ENCODE measurements at places on chromosomes 6 and 20.

DNA sequence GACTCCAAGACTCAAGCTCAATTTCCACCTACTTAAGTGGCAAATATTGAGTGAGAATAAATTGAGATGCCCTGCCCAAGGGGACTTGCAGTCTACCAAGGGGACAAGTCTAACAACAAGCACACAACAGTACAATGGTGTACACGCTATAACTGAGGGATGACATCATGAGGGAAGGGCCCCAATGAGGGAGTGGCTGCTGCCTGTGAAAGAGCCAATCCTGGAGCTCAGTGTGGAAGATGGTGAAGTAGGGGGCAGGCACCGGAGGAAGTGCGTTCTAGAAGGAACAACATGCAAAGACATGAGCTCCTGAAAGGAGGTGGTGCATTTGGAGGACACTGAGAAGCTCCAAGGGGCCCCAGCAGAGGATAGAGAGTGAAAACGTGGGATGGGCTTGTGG is 46.9 kb upstream of the ARMH2 start:
- DNase-seq = no peak

GRCh38 chr6:22082218-22082617 is 214.6 kb downstream of the PRL start:
- no peak for DNase-seq

- no peak for DNase-seq
These were observed 47.2 kb downstream of the FILIP1 start for GRCh38 chr6:75446241-75446880.

DNA sequence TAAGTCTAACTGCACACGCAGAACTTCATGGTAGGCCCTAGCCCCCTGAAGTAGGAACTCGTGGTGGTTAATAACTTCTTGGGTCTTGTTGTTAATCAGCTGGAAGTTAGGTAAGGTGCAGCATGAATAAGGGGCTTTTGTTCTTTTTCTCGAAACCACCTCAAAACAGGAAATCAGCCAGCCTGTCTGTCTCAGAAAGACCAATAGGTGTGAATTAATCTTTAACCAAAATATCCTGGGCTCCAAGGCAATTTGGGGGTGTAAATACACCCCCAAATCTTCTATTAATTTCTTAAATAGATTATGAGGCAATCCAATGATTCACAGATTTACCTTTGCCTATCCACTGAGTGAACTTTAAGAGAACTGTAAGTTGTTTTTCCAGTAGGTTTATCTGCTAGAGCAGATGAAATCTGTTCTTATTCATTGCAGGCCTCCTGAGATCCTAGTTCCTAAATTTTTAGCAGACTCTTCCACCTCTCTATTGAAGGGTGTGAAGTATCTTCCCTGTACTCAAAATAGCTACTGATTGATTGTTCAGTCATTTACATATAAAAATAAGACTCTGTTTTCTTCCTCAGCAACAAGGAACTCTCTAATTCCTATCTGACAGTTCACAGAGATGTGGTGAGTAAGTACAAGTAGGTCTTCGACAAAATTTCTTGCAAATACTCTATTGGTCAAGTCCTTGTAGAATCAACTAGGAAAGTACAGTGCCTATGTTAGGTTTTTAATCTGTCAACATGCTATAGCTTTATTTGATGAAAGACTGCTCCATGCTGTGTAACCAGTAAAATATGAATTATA is 427.1 kb upstream of the NOX3 start:
- no peak for DNase-seq

GRCh38 chr6:135012764-135013163 is 41.9 kb downstream of the HBS1L start:
- no peak for DNase-seq

GRCh38 chr6:158718461-158719046 is 68.7 kb downstream of the SYTL3 start:
- DNase-seq = peak; percentile 58

DNA sequence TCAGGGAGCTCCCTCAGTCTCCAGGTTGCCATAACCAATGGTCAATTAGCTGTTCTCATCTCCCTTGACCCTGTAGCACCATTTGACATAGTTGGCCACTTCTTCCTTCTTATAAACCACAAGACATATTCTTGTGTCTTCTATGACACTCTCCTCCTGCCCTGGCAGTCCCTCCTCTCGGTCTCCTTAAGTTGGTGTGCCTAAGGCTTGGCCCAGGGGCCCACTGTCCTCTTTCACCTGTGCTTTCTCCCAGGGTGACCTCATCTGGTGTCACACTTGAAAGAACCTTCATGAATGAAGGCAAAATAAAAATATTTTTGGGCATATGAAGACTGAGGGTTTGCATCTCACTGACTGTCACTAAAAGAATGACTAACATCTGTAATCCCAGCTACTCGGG is 9.7 kb upstream of the ADGRF5 start:
- no peak for DNase-seq

DNA sequence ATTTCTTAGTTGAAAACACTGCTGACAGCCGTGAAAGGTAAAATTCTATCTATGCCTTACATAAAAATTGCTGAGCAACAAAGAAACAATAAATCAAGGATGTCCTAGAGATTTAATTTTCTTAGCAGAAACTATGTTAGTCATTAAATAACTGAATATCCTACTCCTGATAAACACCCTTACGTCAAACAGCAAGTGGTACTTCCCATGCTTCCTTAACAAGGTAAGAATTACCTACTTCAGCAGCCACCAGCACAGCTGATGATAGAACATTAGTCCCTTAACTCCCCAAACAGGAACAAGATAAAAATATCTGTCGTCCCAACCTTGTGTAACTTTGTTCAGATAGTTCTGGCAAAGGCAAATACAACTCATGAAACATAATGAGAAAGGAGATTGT is 8.7 kb downstream of the SERPINB6 start:
- no peak for DNase-seq

GRCh38 chr6:64170316-64170715 is 534.7 kb downstream of the PHF3 start:
- no peak for DNase-seq

DNA sequence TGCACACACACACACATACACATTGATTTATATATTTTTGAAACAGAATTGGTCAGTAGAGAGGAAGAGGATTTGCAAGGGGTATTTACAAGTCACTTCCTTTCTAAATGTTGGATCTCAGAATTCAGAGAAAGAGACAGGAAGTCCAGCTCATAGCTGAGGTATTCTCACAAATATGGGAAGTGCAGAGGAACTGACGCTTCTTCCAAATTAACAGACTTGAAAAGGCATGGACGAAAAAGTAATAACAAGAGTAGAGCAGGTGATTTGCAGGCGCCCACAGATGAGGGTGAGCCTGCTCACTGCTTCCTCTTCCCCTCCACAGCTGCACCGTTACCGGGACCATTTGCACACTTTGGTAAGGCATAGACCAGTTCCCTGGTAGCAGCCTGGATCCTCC is 246.4 kb downstream of the PHACTR1 start:
- DNase-seq = peak; percentile 88

GRCh38 chr20:51439160-51439689 is 103.3 kb downstream of the NFATC2 start:
- no peak for DNase-seq

DNA sequence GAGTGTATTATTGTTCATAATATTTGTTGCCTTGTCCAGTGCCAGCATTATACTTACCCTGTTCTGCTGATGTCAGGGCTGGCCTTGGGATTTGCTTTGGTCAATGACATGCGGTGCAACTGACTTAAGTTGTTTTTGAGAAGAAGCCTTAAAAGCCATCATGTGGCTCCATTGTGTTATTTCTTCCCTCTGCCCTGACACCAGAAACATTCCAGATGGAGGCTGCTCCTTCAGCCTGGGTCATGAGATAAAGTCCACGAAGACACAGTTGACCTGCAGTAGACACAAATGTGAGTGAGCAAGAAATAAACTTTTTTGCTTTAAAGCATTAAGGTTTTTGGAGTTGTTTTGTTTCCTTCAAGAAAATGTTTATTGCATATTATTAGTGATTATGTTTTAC is 7.5 kb upstream of the HINT3 start:
- DNase-seq = no peak

GRCh38 chr6:3281631-3282475 is 23.1 kb downstream of the PSMG4 start:
- DNase-seq = no peak

DNA sequence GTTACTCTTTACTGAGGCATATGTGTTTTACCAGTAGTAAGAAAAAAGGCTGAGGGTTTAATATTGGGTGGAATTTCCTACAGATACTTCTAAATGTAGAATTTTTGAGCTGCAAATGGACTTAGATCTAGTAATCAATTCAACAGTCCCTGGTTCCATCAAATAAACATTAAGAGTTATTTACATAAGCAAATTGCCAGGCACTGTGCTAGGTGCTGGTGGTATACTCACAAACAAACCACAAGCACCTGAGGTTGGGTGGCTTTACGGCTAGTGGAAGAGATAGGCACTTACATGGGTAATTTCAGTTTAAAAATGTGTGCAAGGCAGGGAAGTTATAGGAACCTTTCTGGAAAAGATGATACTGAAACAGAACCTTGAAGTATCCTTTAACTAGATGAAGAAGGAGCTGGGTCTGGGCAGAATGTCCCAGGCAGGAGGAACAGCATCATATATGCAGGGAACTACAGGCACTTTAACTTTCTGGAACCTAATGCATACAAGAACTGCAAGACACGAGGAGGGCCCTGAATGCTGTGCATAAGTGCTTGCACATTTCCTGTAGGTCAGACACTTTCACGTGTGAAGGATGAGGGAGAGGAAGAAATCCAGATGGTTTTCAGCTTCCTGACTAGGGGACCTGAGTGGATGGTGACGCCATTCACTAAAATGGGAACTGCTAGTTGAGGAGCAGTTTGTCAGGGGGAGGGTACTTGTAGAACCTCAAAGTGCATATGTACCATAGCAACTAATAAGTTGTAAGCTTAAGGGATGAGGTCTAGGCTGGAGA is 4.5 kb downstream of the CCN6 start:
- peak; percentile 20 for DNase-seq

DNA sequence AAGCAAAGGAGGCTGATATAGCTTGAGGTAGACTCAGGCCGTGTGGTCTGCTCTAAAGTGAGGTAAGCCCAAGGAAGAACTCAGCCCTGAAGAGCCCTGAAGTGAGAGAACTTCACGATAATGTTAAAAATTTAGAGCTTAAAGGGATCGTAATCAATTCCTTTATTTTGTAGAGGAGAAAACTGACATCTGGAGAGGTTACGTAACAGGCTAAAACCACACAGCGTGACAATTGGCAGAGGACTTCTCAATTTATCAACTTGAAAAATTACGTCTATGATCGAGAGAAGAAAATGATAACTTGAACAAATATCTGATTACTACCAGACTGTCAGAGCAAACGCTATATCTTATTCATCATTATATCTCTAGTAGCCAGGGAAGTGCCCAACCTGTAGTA is 121.8 kb upstream of the FOXO3 start:
- peak; percentile 41 for DNase-seq

DNA sequence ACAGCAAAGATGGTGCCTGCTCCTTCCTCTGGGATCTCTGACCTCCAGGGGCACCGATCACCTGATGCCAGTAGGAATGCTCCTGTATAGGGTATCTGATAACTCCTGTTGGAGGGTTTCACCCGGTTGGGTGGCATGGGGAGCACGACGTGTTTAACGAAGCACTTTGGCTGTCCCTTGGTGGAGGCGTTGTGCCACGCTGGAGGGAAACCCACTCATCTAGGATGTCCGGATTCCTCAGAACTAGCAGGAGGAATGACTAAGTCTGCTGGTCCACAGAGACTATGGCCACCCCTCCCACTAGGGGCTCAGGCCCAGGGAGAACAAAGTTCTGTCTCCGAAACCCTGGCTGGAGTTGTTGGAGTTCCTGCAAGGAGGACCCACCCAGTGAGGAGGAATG is 1624.4 kb downstream of the GRIK2 start:
- DNase-seq = no peak

DNA sequence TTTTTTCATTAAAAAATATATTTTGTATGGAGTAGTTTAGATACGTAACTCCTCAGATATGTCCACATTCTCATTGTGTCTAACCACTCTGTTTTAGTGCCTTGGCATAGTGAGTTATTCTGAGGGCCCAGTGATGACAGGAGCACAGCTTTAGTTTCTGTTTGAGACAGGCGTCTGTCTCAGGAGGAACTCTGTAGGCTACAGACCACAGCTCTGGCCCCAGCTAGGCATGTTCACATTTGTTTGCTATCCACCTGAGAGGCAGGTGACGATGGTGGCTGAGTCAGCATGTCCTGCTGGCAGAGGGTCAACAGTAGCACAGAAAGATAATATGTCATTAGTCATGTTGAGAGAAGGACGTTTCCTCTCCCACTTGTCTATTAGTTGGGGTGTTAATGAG is 16.3 kb downstream of the LRRC1 start:
- no peak for DNase-seq

DNA sequence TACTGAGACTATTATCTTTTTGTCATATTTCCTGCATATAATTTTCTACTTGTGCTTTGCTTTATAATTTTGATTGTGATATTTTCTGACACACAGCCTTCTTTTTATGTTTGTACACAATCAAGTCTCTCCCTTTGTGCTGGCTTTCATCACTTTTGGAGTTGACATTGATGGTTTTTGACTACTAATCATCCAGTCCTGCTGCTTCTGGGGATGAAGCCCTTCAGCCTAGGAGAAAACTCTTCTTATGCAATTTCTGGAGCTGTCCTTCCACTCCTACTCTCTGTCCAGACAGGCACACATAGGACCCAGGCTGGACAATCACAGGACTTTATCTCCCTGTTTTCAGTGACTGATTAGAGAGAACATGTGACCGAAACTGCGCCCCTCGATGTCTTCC is 515.0 kb downstream of the KIF16B start:
- no peak for DNase-seq

DNA sequence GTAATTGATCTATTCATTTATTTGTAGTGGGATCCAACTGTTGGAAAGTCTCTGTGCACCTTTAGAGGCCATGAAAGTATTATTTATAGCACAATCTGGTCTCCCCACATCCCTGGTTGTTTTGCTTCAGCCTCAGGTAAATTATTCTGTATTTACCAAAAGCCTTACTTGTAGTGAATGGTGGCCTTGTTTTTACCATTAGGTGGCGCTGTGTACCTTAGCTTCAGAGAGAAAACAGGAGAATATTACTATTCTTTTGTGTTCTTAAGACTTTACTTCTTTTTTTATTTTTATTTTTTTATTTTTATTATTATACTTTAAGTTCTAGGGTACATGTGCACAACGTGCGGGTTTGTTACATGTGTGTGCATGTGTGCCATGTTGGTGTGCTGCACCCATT is 23.7 kb downstream of the PEX7 start:
- DNase-seq = peak; percentile 61

GRCh38 chr6:63928613-63929012 is 293.0 kb downstream of the PHF3 start:
- DNase-seq = no peak

DNA sequence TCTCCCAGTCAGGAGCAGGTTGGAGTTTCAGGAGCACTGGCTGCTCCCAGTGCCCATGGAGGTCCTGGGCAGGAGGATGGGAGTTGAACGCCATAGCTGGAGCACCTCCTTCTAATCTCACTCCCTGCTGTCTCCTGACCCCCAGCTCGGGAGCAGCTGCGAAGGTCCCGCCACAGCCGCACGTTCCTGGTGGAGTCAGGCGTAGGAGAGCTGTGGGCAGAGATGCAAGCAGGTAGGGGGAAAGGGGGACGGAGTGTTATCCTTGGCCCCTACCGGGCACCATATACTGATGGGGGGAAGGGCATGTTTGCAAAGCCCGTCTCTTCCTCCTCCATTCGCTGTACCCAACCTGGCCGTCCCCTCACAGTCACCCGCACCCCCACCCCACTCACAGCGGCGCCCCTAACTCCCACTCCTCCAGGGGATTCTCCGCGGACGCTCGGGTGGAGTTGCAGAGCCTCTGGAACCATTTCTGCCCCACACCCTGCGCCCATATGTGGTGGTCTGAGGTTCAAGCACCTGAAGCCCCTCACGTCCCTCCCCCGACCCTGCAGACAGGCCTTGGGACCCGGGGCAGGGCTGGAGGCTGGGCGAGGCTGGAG is 16.7 kb downstream of the HSPA12B start:
- DNase-seq = no peak

GRCh38 chr6:118736440-118736839 is 85.0 kb upstream of the CEP85L start:
- no peak for DNase-seq

Measured in KBM-7 (cell line).